H9 (cell line): ENCODE measurements at places on chromosomes 16 and 17. TPM values are rescaled to one million over a fixed set of nuclear protein-coding genes. Genes with fewer than 3 reads are reported as not detected.

GRCh38 chr17:20999044-20999573 is 43.7 kb downstream of the USP22 start:
- DNase-seq = peak; percentile 41

- DNase-seq = no peak
These were observed 6.1 kb upstream of the EFTUD2 start for GRCh38 chr17:44905006-44906000.

DNA sequence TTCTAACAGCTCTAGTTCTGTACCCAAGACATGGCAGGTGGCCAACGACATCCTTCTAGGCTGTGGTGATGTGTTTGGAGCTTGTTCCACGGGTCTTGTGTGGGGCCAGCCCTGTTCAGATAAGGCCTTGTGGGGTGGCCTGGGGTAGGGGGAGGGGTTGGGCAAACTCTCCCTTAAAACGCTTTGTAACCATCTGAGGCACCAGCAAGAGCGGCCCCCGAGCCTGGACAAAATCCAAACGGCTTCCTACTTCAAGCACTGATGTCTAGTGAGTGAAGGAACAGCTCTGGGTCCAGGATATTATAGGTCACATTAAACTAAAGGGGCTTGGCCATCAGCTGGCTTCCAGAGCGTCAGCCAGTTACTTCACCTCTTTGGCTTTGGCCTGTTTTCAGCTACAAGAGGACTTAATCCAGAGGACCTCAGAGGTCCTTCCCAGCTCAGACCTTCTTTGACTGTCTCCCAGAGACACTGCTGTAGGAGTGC is 11.9 kb downstream of the SERPINF1 start:
- DNase-seq = no peak

- DNase-seq = no peak
These were observed 17.8 kb upstream of the BLMH start for GRCh38 chr17:30309591-30309990.

GRCh38 chr17:1241929-1242328 is 28.3 kb upstream of the BHLHA9 start:
- no peak for DNase-seq

GRCh38 chr17:5511401-5512225 is 25.2 kb downstream of the MIS12 start:
- peak; percentile 73 for DNase-seq

GRCh38 chr17:19485800-19486340 is 47.8 kb upstream of the SLC47A1 start:
- DNase-seq = no peak

DNA sequence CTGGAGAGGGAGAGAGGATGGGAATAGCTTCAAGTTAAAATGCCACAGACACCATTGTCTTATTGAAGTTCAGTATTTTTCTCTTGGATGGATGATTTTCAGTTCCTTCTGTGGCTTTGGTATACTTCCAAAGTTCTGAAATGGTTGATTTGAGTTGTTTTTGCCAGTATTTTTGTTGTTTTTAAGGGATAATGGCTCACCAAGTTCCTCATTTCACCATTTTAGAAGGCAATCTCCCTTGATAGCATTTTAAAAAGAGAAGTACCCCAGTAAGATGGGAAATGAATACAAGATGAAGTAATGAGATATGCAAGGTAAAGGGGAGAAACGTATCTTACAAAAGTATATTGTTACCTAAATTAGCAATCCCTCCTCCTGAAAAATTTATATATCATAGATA is 18.5 kb upstream of the SPDYE4 start:
- no peak for DNase-seq

- no peak for DNase-seq
These were observed 28.3 kb downstream of the C16orf95 start for GRCh38 chr16:87288753-87289362.

DNA sequence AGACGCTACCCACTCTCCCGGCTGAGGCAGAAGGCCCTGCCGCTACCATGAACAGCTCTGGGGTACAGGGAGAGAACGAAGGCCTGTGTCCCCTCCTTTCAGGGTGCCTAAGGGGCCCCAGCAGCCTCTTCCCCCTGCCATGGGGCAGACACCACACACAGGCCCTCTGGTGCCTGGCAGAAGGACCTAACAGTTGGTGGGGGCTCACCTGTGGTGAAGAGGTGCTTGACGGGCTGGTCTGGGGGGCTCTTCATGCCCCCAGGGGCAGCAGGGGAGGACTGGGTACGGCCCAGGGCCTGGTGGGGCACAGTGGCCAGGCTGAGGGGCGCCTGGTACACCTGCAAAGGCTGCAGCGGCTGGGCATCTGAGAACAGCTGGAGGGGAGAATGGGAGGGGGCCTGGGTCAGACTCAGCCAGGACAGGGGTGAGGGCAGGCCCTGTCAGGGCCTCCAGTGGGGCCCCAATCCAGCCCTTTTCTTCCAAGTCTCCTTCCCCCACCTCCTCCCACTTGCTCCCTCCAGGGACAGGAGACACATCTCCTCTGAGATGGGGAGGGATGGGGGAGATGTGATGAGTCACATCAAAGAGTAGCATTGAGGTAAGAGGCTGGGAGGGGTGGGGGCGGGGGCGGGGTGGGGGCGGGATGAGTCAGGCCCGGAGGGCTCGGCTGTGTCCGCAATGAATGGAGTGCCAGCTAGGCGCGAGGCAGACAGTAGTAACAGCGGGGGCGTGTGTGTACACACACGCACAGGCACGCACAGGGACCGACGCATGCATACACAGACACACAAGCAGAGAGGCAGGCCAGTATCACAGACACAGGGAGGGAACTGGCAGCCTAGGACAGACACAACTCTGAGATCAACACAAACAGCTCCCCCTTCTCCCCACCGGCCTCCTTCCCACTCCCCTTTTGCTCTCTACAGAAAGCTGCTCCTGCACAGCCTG is 16.1 kb downstream of the G6PC3 start:
- peak; percentile 89 for DNase-seq

DNA sequence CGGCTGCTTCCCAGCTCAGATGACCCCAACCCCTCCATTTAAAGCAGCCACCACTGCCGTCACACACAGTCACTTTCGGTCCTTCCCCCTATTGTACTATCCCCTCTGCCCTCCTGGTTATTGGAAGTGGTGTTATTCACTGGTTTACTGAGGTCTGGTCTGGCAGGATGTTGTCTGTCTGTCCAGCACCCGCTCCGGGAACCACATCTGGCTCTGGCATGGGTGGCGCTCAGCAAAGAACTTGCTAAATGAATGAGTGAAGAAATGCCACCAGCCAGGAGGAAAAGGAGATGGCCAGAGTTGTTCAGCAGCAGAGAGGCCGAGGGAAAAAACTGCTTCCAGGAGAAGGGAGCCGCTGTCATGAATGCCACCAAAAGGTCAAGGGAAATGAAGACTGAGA is 161.6 kb downstream of the GSG1L start:
- DNase-seq = no peak

The TBC1D3E gene
- total RNA-seq = not detected in 2 replicates
